ENCODE measurements at places on chromosomes 1 and 21.

- DNase-seq = no peak
These were observed 30.8 kb downstream of the RSPH1 start for GRCh38 chr21:42465008-42465802.

GRCh38 chr1:196070940-196071339 lies 537.3 kb downstream of the KCNT2 start:
- DNase-seq = no peak

DNA sequence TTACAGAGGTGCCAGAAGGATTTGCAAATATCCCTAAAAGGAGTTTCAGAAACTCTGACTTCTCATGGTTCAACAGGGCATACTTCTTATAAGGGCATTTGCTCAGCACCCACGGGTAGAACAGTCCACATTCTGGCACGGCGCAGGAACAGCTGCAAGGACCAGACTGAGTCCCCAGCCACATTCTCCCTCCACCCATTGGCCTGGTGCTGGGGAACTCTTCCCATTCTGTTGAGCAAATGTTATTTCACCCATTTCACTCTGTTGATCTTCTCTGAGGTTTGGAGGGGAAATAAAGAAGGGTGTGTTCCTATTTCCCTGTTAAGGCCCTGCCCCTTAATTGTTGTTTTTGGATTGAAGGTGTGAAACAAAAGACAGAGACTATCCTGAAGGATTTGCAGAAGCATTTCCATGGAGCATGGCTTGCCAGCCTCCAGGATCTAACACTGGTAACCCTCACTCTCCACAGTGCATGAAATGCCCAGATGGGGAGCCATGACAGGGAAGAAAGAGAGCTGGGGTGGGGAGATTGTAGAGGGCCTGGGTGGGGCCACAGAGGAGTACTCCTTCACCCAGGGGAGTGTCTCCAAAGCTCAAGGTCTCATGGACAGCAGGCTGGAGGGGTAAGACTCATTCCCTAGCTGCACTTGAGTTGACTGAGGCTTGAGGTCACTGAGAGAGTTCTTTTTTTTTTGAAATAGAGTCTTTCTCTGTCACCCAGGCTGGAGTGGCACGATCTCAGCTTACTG lies 35.0 kb downstream of the INAVA start:
- DNase-seq = no peak

- no peak for DNase-seq
These were observed 113.5 kb downstream of the GABPA start for GRCh38 chr21:25848309-25848708.

- no peak for DNase-seq
These were observed 4.0 kb downstream of the RGS16 start for GRCh38 chr1:182600036-182600713.

GRCh38 chr1:17193222-17194132 lies 11.5 kb upstream of the PADI1 start:
- no peak for DNase-seq

DNA sequence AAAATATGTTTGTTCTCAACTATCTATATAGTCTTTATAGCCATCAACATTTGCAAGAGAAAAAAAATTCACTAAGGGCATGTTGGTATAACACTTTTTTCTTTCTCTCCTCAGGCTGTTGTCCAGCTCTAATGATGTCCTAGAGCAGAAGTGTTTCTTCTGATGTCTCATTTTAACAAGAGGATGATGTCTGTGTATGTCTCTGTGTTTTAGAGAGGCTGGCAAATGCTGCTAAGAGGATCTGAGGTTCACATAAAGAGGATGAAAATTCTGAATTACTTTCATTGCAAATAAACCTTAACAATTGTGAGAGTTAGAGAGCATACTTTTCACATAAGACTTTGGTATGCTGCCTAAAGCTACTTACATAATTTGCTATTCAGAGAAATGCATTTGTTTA lies 2.6 kb upstream of the BRINP3 start:
- DNase-seq = no peak

GRCh38 chr1:64163970-64164369 lies 39.5 kb upstream of the UBE2U start:
- DNase-seq = no peak

DNA sequence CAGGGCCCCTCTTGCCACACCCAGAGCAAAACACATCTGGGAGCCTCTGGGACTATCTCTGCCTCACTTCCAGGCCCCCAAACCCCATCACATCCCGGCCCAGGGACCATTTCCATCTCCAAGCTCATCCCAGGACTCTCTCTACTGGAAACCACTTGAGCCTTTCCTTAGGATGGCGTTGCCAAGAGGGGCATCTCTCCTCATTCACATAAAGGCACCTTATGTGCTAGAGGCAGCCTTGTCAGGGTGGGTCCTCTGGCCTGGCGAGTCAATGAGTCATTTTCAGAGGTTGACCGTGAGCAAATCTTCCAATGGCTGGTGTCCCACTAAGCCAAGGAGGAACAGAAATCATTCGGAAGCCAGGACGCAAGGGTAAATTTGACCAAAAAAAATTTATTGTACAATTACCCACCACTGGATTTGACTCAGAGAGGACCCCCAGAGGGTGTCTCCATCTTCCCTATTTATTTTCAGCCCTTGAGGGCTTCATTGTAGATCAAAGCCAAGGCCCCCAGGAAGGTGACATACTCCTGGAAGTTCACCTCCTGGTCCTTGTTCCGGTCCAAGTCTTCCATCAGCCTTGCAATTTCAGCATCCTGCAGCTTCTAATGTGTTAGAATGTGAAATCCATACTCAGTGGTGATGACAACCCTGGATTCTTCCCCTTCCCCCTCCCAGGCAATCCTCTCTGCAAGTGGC lies 1.4 kb downstream of the S100A6 start:
- no peak for DNase-seq

DNA sequence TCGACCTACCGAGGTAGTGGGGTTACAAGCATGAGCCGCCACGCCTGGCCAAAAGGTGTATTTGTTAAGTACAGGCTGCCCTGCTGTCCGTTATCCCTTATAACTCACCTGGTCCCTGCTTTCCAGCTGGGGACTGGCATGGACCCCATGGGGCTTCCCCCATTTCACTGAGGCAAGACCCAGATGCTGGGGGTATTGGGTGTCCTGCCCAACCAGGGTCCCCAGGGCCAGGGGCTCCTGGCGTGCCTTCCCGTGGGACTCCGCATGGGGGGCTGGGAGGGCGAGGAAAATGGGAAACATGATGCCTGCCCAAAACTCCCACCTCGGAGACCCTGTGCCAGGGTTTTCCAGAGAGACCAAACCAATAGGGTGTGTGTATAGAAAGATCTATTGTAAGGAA lies 64.4 kb downstream of the FAAP20 start:
- no peak for DNase-seq

DNA sequence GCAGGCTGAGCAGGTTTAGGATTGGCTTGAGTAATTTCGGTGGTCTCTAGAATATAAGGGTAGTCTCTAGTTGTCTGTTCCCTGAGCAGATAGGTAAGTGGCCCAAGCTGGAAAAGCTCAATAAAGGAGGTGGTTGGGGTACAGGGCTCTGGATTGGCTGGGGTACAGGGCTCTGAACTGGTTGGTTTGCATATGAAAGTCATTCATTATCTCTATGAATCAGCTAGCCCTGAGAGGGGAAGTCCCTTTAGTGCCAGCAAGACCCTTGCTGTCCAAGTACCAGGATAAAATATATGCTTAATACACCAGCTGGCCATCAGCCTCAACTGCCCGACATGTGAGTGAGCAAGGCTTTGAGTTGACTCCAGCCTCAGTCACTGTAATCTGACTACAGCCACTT lies 93.0 kb downstream of the ZBTB18 start:
- no peak for DNase-seq

GRCh38 chr1:145980457-145980994 lies 15.9 kb downstream of the TXNIP start:
- no peak for DNase-seq

DNA sequence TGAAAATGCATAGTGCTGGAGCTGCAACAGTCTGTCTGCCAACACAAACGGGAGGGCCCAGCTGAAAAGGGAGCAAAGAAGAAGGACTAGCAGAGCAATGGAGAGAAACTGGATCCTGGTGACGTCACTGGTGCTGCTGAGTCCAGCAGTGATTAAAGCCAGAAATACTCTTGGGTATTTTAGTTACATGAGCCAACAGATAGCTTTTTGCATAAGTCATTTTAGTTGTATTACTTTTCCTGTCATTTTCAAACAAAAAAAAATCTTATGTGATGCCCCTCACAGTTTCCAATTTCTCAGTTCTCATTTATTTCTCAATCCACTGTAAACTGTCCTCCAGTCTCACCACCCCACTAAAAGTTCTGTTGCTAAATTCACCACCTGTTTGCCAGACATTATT lies 38.7 kb upstream of the NEK7 start:
- DNase-seq = no peak

DNA sequence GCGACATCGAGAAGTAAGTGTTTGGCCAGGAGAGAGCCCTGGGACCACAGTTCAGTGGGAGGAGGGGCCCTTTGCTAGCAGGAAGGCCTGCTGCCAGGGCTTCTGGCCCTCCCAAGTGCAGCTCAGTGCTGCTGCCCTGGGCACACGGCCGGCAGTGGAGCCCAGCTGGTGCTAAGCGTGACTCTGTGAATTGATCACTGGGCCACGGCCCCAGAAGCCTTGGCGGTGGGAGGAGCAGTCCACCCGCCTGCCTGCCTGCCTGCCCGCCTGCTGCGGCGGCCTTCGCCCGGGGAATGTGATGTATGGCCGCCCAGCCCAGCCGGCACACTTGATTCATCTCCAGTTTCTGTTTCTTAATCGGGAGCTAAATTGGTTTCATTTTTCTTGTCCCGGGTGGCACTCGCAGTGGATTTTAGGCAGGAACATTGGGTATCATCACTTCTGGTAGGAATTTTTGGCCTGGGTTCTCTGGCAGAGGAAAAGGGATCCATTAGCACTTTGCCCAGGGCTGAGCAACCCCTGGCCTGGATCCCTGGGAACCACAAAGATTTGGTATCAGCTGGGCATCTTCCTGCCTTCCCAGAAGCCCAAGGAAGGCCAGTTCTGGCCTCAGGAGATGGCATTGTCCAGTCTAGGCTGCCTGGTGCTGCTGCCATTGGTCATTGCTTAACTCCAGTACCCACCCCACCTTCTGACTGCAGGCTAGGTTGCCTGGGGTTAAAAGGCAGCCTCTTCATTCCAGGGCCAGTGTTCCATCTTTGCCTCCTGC lies 28.6 kb downstream of the TMEM53 start:
- DNase-seq = no peak

DNA sequence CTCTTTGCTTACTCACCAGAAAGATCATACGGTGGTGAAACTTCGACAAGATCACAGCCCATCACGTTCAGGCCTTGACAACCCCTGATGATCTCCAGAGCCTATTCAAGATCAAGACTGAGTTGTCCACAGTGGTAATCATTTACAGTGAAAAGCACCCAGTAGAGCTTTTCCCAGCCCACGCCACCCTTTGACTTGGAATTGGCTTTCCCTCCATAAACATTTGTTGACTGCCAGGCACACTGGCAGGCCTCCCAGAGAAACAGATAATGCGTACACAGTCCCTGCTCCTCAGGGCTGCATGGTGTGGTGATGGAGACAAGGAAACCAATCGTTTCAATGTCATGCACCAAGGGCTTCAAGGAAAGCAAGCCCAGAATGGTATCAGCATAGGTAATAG lies 10.1 kb downstream of the AGMAT start:
- DNase-seq = no peak

- no peak for DNase-seq
These were observed 8.9 kb upstream of the OPRD1 start for GRCh38 chr1:28803051-28803450.

GRCh38 chr1:46469881-46470280 lies 19.8 kb upstream of the DMBX1 start:
- no peak for DNase-seq

GRCh38 chr21:24545807-24546361 lies 1061.4 kb downstream of the MRPL39 start:
- DNase-seq = no peak

DNA sequence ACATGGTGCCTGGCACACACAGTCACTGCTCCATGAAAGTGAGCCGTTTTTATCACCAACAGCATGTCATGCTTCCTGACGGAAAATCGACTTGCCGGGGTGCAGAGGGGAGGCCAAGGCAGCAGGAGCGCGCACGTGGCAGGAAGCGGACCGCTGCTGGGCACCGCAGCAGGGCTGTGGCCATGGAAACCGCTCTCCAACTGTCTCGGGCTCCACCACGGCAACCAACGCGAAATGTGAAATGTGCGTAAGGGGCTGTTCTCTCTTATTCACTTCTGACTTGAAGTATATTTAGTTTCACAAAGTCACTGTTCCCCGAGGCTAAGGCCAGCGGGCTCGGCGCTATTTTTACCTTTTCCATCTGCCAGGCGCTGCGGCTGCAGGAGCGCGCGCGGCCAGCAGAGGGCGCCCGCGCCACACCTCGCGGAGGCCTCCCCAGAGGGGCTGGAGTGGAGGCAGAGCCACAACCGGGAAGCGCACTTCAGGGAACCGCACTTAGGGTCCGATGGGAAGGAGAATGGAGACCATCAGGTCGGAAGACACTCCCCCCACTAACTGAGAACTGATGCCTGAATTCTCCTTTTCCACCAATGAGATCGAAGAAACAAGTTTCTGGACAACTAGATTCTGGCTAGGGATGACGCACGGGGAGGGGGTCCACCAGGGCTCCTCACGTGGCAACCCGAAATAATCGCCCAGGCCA lies 19.7 kb downstream of the RCC2 start:
- DNase-seq = peak; percentile 66

- no peak for DNase-seq
These were observed 172.4 kb downstream of the VPS13D start for GRCh38 chr1:12402159-12402673.

DNA sequence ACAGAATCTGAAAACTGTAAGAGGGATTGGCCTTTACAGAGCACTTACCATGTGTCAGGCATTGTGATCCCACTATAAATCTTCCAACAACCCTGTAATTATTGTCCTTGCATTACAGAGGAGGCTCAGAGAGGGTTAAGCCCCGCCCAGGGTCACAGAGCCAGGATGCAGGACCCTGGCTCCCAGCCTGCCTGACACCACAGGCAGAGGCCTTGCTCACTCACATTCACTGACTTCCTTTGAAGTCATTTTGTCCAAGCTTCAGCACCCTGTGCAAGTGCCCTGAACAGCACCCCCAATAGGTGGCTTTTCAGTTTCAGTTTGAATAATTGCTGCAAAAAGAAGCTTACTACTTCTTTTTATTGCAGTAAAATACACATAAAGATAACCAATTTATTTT lies 256.8 kb upstream of the NFIA start:
- DNase-seq = no peak

DNA sequence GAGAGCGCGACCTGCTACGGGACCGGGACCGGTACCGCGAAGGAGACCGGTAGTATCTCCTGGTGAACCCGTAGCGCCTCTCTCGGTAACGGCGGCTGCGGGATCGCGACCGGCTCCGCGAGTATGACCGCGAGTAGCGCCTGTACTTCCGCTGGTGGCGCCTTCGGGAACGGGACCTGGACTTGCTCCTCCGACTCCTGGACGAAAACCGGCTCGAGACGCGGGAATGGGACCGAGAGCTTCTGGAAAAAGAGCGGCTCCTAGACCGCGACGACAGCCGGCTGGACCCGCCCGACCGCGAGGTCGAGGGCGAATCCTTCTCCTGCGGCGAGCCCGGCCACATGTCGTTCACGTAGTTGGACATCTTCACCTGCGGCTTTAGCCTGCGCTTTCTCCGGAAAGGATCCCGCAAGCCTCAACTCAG lies 642 bp downstream of the RSRP1 start:
- no peak for DNase-seq

GRCh38 chr1:37059346-37059745 lies 25.0 kb upstream of the GRIK3 start:
- no peak for DNase-seq

GRCh38 chr1:26127235-26128163 lies 15.9 kb downstream of the PDIK1L start:
- DNase-seq = no peak
